Fibroblast of the aortic adventitia (primary cell): ENCODE measurements at places on chromosomes 5 and 9.

- DNase-seq: no peak
Observed at GRCh38 chr5:115725522-115725921, 90.9 kb downstream of the CDO1 start.

DNA sequence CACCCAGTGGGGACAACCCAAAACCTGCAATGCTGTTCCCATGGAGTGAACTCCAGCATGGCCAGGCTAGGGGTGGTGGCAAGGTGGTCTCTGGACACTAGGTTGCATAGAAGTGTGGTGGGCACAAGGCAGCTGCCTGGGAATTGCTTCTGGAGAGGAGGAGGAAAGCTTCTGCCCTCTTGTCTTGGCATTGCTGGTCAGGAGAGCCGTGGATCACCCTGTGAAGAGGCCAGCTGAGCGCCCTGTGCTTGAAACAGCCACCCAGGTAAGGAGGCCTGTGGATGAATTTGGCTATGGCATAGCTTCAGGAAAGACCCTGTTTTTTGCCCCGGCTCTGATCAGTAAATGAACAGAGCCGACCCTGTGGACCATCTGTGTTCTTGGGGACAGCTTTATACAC lies 273.1 kb downstream of the HSPA4 start:
- no peak for DNase-seq

- DNase-seq: no peak
Observed at GRCh38 chr9:120919843-120920805, 6.5 kb downstream of the TRAF1 start.

DNA sequence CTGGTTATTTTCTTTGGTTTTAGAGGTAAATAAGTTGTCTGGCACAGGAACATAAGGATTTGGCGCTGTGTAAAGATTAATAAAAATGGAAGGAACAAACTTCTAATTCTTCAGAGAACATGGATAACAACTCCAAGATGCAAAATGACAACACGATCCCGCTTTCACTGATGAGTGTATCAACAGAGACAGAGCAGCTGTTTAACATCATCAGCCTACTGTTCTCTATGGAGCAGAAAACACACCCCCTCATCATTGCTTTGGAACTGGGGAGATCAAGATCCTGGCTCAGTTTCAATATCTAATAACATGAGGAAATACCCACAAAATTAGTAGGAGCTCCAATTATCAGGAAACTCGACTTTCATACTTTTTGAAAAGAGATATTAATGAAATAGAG lies 8.3 kb upstream of the GAS1 start:
- DNase-seq: no peak

- DNase-seq: no peak
Observed at GRCh38 chr5:624118-624950, 12.2 kb downstream of the CEP72 start.
